ENCODE measurements at places on chromosomes 7 and 10.

DNA sequence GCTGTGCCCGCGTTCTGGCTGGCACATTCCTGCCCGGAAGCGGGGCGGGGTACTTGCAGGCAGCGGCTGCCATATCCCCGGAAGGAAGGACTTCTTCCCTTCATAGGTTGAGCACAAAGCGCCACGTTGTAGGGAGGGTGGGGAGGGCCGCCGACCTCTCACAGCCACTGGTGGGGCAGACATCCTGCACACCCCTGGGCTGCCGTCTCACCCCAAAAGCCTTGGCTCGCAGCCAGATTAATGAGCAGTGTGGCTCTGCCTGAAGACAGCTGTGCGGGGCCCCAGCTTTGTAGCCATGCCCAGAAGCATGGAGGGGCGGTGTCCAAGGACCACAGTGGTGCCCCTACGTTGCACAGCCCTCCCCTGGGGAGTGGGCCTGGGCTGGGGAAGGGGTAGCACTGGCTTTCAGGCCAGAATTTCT, 54.3 kb upstream of the DPYSL4 start:
- DNase-seq = no peak

DNA sequence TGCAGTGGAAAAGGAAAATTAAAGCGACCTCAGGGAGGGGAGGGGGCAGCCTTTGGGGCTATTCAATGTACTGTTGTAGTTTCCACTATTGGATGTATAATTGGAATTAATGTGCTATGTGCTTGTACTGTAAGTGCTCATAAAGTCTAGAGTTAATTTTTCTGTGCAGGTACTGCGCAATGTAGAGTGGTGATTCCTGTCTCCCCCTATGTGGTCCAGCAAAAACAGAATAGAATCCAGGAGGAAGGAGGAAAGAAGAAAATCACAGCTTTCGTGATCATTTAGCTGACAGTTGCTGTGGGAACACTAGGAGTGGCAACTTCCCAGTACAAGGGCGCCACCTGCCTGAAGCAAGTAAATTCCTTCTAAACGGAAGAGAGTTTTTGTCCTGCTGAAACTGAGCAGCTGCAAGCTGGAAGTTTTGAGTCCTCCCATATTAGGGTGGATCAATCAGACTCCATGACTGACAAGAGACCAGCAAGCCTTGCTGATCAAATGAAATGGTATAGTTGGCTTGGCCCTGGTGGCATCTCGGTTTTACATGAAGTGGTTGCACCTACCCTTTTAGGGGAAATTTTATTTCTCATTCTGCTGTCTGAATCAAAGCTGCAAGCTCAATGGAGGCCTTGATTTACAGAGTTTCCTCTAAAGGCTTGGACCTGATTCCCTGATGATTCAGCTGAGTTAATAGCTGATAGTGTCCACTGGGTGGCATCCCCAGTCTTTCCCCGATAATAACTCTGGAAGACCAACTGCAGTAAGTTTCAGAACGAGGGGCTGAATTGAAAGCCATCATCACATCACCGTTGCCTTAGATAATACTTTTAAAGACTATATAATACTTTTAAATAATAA, 299.8 kb downstream of the HGF start:
- peak; percentile 86 for DNase-seq

DNA sequence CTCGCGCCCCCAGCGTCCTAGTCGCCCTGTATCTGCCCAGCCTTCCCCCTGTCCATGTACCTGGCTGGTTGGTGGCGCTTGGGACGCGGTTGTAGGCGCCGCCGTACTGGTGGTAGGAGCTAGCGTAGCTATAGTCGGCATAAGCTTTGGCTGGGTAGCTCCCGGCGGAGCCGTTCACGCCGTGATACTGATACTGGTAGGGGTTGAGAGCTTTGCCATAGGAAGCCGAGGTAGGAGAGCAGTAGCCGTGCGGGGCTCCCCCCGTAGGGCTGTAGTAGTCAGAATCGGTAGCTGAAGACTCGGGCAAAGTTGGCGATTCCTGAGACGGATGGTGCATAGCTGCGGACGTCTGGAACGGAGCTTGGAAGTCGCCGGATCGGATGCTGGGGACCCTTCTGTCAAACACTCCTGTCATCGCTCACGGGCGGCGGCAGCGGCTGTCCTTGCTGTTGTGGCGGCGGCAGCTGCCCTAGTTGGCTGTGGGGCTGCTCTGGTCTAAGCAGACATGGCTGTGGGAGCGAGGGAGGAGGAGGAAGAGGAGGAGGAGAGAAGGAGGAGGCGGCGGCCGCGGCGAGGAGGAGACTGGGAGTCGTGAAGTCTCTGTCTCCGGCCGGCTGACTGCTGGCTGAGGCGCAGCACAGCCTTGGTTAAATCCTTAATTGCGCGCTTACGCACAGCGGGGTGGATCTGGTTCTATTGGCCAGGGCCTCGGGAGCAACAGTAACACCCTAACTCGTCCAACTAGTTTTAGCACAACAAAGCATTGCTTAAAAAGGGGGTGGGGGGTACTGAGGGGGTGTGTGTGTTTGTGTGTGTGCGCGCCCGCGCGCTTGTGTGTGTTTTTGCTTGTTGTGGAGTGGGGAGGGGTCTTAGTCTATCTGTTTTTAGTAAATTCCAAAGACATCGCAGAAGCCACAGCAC, at the start of gene DLX5:
DLX5 (minus strand) TSS at position 623 of the 921 bp plus-strand sequence; CDS start at position 415, 208 bp downstream.
- peak; percentile 11 for DNase-seq

DNA sequence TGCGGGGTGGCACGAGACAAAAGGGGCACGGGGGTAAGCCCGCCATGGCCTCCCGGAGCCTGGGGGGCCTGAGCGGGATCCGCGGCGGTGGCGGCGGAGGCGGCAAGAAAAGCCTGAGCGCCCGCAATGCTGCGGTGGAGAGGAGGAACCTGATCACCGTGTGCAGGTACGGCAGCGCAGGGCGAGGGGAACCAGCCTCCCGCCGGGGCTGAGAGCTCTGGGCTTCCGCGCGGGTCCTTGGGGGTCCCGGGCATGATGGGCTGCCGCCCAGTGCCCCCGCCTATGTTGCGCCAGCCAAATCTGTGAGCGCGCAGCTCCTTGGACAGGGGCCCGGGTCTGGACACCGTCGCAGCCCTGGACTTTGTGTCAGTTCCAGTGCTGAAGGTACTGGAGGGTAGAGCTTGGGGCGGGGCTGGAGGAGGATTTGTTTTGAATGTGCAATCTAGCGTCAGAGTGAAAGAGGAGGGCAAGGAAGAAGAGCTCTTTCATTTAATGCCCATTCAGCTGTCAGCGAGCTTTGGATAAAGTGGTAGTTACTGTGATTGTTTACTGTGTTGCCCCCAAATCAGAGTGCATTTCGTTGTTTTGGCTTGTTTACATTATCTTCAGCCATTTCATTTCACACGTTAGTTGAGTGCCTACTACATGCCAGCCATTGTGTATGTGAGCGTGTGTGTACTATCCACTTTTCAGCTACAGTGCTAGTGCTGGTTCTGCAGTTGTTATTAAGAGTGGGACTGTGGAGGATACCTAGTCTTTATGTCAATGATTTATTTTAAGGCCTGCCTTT, 777 bp downstream of the RUNDC3B start:
- peak; percentile 3 for DNase-seq

DNA sequence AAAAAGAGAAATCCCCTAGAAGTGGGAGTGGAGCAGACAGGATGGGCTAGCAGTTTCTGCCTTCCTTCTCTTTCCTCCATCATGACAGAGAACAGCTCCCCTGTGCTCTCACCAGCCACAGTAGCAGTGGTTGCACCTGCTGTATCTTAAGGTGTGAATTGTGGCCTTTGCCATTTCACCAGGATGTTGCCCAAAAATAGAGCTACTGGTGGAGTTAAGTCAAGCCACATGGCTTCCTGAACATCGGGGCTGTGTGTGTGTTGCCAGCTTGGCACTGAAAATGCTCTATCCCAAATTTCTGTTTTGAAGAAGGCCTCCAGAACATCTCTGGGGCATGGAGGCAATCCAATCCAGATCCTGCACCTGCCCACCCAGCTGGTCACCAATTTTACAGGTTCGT, 348.7 kb downstream of the EXOC4 start:
- DNase-seq = no peak

DNA sequence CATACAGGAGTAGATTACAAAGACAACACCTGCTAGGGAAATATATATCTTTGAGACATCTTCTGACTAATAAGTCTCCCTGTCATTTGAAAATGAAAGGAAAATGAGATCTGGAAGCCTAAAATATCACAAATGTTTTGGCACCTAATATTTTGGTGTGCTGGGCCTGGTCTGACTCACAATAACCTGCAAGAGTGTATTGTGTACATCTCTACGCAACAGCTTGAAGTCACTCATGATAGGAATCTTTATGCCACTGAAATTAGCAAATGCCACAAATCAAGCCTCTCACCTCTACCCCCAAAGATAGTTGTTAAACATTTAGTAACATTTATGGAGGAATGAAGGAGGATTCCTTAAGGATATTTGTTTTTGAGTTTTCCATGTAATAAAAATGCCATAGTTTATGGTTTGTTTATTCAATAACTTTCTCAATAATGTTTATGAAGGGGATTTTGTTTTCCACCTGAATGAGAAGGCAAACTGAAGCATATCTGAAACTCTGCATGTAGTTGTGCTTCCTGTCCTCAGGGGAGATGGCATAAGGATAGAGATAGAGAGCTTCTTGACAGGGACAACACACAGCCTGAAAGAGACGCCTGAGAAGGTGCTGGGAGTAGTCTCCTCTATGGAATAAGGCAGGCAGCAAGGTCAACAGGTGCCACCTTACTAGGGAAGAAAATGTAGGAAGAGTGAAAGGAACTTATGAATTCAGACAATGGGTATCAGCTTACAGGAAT, 197.4 kb downstream of the AHR start:
- DNase-seq = peak; percentile 19

- DNase-seq = no peak
Measured at GRCh38 chr7:47422611-47423010, 159.3 kb downstream of the TNS3 start.

- DNase-seq = no peak
Measured at GRCh38 chr10:1142596-1142995, 86.4 kb downstream of the WDR37 start.

DNA sequence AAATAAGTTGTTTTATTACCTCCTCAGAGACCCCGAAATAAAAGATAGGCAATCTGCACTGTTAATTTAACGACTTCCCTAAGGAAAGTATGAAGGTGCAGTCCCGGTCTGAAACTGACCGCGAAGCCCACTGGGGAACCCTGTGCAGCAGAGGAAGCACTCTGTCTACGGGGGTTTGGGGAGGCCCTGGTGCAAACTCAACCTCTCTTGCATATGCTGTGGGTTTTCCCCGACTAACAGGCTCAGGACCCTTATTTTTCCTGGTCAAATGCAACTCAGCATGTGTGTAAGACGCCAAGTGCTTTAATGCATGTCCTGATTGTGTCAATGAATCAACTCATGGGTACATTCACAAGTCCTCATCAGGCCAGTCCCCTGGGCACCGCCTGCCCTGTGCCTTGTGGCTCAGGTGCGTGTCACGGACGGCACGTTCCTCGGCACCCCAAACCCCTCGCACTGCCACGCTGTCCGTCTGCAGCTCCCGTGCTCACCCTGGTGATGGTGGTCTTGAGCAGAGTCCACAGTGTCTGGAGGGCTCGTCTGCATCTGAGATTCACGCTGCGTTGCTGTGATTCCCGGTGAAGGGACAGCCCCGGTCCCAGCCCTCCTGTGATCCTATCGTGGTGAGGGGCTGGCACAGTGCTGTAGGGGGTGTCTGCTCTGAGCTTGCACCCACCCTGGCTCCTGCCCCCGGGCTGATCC, 33.8 kb downstream of the JAKMIP3 start:
- no peak for DNase-seq

- peak; percentile 94 for DNase-seq
Measured at GRCh38 chr7:135877805-135878204, 99.4 kb downstream of the MTPN start.

GRCh38 chr10:132322586-132323048, 9.4 kb upstream of the LRRC27 start:
- DNase-seq = peak; percentile 89

DNA sequence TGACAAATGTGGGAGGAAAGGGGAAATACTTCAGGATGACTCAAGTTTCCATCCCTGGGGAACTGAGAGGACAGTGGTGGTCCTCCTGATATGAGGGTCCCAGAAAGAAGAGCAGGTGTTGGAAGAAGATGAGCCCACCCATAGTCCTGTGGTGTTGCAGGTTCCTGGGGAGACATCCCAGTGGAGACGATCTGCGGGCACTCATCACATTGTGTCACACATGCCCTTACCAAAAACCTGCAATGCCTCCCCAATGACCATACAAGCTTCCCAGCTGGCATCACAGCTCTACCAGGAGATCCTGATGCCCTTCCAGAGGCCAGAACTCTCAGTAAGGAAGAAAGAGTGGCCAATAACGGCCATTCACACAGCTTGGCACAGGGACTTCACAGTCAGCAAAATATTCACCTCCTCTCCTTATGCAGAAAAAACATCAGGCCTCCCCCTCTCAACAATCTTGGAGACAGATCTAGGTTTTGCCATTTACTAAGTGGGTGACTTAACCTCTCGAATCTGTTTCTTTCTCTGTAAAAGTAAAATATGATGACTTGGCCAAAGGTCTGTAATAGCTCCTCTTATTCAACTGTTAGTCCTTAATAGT, 9.0 kb downstream of the PUS7 start:
- DNase-seq = no peak

GRCh38 chr7:141697211-141697871, 4.6 kb downstream of the DENND11 start:
- DNase-seq = peak; percentile 80

- DNase-seq = no peak
Measured at GRCh38 chr10:24193330-24193729, 15.6 kb upstream of the KIAA1217 start.

GRCh38 chr10:42875798-42876341, 93.3 kb downstream of the BMS1 start:
- DNase-seq = no peak

DNA sequence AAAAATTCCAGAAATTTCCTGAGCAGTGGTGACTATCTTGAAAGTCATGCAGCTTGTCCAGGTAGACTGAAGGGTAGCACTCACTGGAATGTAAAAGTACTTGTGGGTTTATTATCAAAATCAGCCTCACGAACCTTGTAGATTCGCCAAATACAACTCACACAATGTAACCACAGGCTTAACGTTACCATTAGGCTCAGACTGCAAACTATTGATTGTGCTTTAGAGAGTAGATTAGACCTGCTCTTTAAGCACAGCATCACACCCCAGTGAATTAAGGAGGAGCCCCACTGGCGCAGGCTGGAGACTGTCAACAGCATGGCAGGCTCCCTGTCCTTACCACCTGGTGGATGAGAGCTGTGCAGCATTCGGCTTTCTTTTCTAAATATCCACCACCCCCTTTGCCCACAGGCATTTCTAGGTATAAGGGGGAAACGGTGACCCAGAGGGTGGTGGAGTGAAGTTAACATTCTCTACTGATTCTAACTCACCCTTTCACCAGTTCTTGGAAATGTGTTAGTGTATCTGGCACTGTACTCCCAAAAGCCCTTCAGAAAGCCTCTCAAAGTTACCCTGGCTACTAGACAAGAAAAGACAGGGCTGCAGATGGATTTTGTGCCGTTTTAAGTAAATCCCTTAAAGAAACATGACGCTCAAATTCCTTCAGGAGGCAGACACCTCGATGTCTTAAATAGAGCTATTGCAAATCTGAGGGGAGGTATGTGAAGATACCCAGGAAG, 56.6 kb downstream of the GSDME start:
- DNase-seq = peak; percentile 53

GRCh38 chr7:106010866-106011265, 47.8 kb downstream of the CDHR3 start:
- DNase-seq = no peak

- DNase-seq = no peak
Measured at GRCh38 chr10:2049560-2049959, 312.2 kb upstream of the ADARB2 start.

Measured in amniotic epithelial cell (primary cell).